ENCODE measurements at places on chromosomes 5 and 9.

- no peak for DNase-seq
These were observed 31.0 kb downstream of the TNPO1 start for GRCh38 chr5:72847439-72847838.

DNA sequence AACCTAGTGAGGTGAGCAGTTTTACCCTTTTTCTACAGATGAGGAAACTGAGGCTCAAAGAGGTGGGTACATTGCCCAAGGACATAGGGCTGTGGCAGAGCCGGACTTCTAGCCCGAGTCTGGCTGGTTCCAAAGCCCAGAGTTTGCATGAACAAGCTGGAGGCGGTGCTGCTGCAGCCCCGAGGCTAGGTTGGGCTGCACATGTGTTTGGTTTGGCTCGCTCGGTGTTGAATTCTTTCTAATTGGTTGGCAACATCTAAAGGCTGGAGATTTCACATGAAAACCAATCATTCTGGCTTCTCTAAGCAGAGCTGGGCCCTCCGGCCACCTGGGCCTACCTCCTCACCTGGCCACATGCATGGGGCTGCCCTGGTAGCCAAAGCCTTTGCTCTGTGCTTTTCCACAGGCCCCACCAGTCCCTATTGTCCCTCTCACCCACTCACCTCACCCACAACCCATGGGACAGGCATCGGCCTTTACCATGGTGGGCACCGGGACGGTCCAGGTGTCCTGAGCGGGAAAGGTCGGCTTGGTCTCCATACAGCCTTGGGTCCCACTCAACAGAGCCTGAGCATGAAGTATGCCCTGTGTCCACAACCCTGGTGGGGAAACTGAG lies 262.3 kb downstream of the NSG2 start:
- DNase-seq: no peak

DNA sequence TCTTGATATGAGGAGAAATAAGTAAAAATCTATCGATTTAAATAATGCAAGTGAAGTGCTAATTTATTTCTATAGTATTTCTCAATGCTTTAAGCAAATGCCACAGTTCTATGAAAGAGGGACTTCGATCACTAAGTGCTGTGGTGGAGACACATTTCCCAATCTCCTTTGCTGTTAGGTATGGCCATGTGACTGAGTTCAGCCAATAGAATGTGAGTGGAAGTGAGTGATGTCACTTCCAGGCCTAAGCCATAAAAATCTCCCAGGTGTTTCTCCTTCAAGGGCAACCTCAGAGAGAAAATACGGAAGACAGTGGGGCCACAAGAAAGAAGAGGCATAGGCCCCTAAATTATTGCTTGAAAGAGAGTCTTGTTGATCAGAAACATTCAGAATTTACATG lies 100.3 kb upstream of the ANKH start:
- DNase-seq: no peak

DNA sequence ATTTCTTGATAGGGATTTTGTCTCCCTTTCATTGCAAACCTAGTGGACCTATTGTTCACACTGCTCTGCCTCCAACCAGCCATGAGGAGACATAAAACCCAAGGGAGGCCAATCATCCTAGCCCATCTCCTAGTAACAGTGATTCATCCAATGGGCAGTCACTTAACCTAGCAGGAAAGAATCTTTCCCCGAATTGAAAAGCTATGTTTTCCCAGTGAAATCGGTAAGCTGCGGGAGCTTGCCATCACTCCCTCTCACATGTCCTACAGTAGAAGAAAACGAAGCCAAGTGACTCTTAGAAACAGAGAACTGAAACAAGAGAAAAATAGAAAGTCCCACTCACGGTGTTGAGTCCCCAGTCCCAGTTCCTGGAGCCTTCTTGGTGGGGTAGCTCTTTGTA lies 123.3 kb downstream of the SUSD1 start:
- no peak for DNase-seq

DNA sequence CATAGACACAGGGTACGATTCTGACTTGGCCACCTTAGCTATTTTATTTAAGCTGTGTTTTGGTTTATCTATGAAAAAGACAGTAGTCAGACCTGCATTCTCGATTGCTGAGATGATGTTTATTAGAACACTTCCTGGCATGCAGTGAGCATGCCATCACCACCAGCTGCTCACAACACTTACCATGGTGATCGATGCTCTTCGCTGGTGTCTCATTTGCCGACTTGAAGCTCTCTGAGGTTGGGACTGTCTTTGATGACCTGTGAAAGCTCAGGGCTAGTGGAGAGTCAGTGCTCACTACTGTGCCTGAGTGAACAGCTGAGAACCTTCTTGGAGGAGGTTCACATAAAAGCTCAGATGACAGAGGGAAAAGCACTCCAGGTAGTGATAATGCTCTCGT lies 4.4 kb upstream of the C9orf153 start:
- DNase-seq: no peak

GRCh38 chr5:157382996-157383800 lies 76.8 kb upstream of the NIPAL4 start:
- DNase-seq: no peak

GRCh38 chr5:17694371-17694770 lies 60.1 kb downstream of the TAF11L14 start:
- DNase-seq: no peak

DNA sequence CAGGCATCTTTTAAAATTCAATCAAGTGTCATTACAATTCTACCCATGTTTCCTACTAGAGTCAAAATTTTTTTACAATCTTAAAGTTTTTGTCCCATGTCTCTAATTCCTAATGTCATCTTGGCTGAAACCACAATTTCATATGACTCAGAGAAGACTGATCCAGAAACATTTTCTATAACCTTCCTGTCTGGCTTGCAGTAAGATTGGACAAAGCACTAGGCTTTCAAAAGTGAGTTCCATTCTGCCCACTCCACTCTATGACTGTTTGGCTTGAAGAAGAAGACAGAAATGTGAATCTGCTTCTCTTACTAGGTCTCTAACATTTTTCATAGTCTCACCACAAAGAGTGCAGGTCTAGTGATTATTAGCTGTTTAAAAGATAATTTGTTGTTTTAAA lies 88.8 kb downstream of the NR3C1 start:
- no peak for DNase-seq

DNA sequence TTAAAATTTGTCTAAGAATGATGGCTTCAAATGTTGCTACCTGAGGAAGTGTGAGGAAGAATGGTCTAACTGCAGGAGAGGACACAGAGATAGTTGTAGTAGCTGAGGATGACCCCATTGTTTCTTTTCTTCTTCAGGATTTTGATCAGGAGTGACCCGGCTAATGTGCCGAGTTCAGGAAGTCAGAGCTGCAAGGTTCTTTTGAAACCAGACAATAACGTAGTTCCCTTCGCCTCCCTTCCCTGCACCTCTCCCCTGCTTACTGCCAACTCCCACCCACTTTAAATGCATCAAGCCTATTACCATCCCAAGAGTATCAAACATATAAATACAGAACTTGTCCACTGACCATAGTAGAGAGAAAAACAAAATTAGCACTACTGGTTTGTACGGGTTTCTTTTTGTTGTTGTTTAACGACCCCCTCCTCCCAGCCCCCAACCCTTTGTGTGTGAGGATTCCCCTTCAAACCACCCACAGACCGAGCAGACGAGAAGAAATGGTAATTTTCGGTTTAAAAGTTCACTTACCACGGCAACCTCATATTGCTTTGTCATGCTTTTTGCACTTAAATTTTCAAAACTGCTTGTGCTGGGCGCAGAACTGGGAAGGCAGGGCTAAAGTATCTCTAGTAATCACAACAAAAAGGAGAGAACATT lies 23.5 kb upstream of the ELAVL2 start:
- DNase-seq: no peak

DNA sequence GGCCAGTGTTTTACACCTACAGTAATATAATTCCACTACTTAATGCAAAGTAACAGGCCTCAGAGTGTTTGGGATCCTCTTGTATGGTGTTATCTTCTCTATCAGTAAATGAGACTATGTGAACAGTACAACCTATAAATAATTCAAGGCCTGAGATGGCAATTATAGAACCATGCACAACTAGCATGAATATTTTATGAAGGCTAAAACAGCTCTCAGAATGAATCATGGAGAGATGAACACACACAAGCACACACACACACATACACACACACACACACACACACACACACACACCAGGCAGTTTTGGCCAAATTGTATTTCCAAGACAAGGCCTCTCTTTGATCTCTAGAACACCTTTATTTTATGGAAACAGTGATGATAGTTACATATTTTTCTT lies 224.9 kb downstream of the EBF1 start:
- DNase-seq: no peak

GRCh38 chr5:145960848-145961600 lies 24.6 kb downstream of the SH3RF2 start:
- DNase-seq: no peak

DNA sequence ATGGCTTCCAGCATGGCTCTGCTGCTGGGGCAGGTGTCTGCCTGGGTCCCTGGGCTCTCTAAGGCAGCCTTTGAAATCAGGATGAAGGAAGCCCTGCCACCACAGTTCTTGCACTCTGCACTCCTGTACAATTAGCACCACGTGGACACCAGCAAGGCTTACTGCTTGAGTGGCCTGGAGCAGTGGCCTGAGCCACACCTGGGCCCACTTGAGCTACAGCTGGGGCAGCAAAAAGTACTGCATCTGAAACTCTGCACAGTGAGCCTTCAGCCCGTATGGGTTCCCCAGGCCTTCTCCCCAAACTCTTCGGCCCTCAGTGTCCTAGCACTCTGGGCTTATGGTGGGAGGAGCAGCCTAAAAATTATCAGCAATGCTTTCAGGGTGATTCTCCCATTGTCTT lies 8.0 kb upstream of the INIP start:
- no peak for DNase-seq

- no peak for DNase-seq
These were observed 3.9 kb downstream of the IRX2 start for GRCh38 chr5:2747363-2748162.

DNA sequence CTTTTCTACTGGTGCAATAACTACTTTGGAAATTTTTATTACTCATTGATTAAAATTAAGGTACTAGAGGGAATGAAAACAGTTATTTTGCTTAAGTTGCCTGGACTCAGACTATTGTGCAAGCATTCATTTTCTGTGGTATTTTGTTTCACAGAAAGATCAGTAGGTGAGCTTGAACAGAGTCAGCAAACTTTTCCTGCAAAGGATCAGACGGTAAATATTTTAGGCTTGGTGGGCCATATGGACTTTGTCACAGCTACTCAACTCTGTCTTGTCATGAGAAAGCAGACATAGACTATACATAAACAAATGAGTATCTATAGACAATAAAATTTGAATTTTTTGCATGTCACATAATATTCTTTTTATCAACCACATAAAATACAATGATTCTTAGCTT lies 1036.4 kb downstream of the NR2F1-AS1 start:
- DNase-seq: no peak

DNA sequence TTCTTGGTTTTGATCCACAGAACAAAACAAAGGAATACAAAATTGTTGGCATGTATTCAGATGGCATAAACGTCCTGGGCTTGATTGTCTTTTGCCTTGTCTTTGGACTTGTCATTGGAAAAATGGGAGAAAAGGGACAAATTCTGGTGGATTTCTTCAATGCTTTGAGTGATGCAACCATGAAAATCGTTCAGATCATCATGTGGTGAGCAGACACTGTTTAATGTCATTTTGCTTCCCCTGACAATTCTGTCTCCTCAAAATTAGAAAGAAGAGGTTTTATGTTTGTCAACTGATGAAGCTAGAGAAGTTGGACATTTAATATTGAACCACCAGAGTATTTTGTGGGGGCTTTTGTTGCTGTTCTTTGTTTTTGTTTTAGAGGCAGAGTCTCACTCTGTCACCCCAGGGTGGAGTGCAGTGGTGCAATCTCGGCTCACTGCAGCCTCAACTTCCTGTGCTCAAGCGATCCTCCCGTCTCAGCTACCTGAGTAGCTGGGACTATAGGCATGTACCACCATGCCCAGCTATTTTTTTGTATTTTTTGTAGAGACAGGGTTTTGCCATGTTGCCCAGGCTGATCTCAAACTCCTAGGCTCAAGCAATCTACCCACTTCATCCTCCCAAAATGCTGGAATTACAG lies 82.0 kb downstream of the SLC1A1 start:
- no peak for DNase-seq

DNA sequence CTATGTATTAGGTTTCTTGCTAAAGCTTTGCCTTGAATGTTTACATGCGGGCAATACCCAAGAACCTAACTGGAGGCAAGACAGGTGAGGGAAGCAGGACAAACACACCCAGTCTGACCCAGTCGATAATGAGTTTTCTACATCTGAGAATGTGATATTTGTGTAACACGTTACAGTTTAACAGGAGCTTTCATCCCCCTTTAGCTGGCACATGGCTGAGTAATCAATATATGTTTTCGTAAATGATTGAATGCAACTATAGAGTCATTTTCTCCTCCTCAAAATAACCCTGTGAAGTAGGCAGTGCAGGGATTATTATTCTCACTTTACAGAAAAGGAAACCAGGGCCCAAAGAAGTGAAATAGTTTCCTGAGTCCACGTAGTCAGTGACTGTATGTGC lies 84.7 kb upstream of the HTR4 start:
- no peak for DNase-seq

DNA sequence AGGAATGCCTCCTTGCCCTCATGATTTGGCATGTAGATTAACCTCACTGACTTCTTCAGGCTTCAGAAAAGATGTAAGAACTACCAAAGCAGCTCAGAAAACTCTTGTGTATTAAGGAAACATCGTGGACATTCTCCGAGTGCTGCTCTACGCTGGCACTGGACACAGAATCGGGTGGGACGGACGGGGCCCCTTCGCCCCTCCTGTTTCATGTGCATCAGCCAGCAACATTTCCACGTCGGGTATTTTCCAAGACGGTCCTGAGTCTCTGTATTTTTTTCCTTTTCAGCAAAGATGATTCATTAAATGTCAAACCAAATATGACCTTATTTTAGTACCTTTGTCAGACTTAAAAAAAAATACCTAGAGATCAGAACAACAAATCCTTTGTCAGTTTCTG lies 583.6 kb downstream of the CCDC171 start:
- DNase-seq: no peak

DNA sequence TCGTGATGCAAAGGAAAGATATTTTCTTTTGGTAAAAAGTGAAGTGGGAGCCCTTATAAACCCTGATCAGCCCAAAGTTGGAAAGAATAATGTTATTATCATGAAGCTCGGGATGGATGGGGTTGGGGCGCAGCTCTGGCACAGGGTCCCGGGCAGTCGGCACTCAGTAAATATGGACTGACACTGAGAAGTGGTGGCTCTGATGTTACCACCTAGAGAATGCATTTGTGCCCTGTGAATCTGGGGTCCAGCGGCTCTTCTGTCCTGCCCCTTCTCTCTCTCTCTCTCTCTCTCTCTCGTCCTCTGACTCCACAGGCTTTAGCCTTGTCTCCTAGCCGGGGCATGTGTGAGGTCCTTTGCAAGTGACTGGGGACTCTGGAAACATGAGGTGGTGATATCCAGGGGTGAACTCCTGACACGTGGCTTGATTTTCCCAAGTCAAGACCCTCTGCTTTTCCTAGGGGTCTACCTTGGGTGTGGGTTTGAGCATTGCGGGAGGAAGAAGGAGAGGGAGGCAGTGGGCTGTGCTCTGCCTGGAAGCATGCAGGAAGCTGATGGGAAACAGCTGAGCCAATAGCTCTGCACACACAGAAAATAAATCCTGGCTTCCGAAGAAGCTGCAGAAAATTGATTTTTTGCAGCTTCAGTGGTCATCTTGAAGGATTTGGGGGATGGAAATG lies 162.7 kb downstream of the MACROH2A1 start:
- DNase-seq: no peak

GRCh38 chr5:116557669-116558271 lies 16.9 kb downstream of the SEMA6A start:
- no peak for DNase-seq
